MCF 10A (cell line): ENCODE measurements at places on chromosomes 2 and 18.

- DNase-seq: no peak
Measured at GRCh38 chr2:240478346-240479110, 43.1 kb downstream of the GPC1 start.

DNA sequence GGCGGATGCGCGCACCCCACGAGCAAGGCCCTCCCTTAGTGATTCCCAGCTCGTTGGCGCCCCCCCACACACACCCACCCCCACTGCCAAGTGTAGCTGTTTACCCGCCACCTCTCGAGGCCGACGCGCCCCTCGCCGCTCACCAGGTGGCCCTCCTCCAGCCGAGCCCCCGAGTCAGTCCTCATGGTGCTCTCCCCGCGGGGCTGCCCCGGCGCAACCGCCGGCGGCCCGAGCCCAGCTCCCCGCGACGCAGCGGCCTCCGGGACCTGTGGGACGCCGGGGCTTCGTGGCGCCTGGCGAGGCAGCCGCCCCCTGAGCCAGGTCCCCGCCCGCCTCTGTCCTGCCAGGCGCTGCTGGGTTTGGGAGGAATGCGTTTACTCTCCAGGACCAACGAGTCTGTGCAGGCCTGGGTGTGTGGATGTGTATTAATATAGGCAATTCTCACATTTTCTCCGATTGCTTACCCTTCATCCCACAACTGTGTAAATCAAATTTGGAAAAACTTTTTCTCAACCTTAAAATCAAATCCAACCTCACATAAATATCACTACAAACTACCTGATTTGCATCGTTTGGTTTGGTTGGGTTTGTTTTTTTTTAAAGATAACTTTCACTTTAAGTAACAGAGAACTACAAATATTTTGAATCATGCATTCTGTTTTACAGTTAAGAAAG is at the start of gene TMEM237:
TSS of gene TMEM237 (minus strand) at position 288 of the 675 bp plus-strand sequence. CDS start at position 185, 103 bp downstream.
- DNase-seq: peak; percentile 52

DNA sequence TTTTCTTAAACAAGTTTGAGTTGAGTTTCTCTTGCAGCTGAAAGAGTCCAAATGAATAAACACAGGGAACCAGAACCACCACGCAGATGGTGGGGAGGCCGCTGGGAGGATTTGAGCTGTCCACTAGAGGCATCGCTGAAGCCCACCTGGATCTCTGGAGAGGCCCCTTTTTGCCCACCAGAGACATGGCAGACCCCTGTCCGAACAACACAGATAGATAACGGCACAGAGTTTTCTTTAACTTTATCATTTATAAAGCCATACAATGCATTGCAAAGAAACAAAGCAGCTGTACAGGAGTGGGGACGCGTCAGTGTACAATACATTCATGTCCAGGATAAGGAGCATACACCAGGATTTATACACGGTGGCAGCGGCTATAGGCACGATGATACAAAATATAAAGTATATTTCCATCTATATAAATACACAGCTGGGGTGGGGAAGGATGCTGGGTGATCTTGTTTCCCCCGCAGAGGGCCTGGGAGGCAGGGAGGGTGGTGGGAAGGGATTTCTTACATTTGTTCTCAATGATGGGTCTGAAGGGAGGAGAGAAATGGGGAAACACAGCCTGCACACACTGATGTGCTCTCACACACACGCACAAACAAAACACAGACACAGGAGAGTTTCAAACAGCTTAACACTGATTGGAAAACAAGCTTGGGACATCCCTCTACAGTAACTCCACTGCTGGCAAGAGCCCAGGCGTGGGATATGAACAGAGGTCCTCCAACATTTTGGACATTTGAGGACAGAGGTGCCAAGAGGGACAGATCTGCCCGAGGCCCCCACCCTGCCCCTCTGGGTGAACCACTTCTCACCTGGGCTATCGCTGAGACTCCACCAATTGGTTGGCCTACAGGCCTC is 203.0 kb downstream of the TNS1 start:
- no peak for DNase-seq

DNA sequence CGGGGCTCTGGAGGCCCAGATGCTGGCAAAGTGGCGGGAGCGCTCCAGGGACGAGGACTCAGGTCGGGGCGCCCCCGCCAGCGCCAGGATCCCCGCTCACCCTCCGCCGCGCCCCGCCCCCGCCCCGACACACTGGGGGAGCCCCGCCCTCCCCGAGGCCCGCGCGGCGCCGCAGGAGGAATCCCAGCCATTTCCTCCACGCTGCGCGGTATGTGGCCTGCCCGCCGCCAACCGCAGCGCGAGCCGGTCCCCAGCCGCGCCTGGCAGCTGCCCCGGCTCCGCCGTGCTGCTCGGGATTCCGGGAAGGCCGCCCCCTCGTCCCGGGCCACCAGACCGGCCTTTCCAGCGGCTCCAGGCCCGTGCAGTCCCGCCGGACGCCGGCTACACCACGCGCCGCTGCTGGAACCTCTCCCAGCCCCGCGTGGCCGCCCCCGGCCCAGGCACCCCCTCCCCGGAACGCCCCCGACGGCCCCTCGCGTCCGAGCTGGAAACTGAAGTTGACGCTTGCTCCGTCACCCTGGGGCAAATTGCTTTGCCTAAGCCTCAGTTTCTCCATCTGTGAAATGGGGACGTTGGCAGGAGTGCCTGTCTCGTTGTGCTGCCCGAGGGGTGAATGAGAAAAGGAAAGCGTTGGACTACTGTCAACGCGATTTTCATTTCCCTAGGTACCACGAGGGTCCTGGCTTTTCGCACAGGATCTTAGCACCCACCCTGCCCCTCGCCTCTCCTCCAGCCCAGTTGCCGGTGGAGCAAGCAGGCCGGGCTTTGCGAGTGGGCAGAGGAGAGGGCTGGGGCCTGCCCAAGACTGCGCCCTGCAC is 53.6 kb downstream of the PKDCC start:
- DNase-seq: no peak

DNA sequence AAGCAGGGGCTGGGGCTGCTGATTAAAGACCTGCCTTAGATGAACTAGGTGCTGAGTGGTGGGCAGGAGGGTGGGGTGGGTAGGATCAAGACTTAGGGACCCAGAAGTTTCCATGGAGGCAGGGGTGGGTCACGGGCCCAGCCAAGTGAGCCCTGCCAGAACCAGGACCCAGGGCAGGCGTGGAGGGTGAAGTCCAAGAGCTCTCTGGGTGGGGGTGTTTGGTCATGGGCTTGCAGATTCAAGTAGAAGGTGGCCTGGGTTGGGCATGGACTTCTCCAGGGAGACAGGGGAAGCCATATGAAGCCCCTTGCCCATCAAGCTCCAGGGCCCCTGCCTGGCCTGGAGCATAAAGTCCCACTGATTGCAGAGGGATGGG is 168.8 kb downstream of the SMAD7 start:
- DNase-seq: no peak

DNA sequence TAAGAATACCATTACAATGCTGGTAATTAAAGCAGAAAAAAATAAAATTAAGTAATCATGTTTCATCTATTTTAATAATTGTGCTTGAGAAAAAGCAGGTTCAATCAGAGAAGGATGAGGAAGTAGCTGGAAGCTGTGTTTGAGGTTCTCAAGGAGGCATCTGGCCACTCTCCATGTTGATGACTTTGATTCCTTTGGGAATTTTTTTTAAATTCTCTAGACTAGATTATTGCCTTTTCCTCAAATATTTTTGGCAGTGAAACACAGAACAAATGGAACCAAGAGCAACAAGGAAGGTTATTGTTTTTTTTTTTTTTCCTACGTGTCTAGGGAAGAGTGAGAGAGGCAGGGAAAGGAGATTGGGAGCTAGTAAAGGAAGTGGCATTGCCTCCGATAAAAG is 99.9 kb upstream of the NRP2 start:
- DNase-seq: no peak

- DNase-seq: peak; percentile 52
Measured at GRCh38 chr2:36356298-36356989, 866 bp downstream of the CRIM1 start.

GRCh38 chr2:3277050-3277747 is 100.4 kb downstream of the EIPR1 start:
- no peak for DNase-seq

GRCh38 chr18:43350176-43350575 is 72.9 kb upstream of the SYT4 start:
- DNase-seq: no peak

- DNase-seq: no peak
Measured at GRCh38 chr2:15986068-15986560, 45.8 kb downstream of the MYCN start.

- DNase-seq: no peak
Measured at GRCh38 chr2:19868701-19869580, 32.8 kb downstream of the TTC32 start.

- DNase-seq: peak; percentile 95
Measured at GRCh38 chr2:227655454-227655853, 11.2 kb upstream of the SCYGR5 start.

- DNase-seq: no peak
Measured at GRCh38 chr2:197869501-197870111, 65.2 kb downstream of the PLCL1 start.

- DNase-seq: no peak
Measured at GRCh38 chr18:37564711-37565100, 892 bp downstream of the CELF4 start.

DNA sequence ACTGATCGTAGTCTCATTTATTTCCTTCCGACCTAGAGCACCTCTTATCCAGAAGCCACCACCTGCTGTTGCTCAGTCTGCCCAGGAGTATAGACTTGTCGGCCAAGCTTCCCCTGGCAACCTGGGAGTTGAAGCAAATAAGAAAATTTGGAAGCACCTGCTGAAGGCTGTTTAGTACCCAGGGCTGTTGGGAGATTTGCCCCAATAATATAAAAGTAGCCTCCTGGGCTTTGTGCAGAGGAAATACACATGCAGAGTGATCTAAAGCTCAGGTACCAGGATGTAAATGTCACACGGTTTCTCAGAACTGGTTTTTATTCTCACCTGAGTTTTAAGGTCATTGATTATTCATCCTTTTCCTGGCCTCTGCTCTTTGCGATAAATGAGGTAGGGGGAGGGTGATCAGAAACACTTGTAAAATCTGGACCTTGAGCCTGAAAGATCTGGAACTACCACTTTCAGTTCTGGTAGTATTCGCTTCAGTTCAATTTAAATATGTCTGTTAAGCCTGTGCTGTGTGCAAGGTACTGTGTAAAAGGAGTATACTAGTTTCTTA is 789 bp upstream of the COX7A2L start:
- DNase-seq: no peak

DNA sequence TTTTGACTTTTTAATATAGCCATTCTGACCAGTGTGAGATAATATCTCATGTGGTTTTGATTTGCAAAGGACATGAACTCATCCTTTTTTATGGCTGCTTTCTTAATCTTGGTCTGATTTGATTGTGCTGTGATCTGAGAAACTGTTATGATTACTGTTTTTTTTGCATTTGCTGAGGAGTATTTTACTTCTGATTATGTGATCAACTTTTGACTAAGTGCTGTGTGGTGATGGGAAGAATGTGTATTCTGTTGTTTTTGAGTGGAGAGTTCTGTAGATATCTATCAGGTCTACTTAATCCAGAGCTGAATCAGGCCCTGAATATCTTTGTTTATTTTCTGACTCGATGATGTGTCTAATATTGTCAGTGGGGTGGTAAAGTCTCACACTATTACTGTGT is 16.8 kb downstream of the SP140L start:
- DNase-seq: no peak

GRCh38 chr2:122266636-122267035 is 511.2 kb downstream of the TSN start:
- DNase-seq: peak; percentile 57

DNA sequence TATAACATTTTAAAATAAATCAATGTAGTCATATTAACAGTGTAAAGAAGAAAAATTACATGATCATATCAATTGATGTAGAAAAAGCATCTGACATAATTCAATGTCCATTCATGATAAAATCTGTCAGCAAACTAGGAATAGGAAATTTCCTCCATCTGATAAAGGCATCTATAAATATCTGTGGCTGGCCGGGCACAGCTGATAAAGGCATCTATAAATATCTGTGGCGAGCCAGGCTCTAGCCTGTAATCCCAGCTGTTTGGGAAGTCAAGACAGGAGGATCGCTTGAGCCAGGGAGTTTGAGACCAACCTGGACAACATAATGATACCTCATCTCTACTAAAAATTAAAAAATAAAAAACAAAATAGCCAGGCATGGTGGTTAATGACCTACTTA is 18.1 kb upstream of the RANBP2 start:
- no peak for DNase-seq

- peak; percentile 8 for DNase-seq
Measured at GRCh38 chr2:24276349-24276899, 83.9 kb downstream of the ITSN2 start.

DNA sequence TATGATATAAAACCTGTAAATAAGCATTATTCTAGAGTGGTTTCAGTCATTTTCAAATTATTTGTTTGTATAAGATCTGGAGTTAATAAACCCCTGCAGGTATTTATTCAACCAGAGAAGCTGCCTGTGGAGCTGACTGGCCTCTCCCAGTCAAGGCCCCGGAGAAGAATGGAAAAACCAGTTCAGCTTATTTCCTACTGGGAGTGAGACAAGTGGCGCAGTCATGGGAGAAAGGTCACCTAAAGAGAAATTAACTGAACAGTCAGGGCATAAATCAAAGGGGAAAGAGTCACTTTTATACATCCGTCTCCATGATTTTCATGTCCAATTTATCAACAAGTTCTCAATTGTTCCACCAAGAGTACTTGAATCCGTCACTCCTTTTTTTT is 240.9 kb downstream of the RNF152 start:
- no peak for DNase-seq

GRCh38 chr2:167689444-167689843 is 558.0 kb downstream of the STK39 start:
- DNase-seq: peak; percentile 39

DNA sequence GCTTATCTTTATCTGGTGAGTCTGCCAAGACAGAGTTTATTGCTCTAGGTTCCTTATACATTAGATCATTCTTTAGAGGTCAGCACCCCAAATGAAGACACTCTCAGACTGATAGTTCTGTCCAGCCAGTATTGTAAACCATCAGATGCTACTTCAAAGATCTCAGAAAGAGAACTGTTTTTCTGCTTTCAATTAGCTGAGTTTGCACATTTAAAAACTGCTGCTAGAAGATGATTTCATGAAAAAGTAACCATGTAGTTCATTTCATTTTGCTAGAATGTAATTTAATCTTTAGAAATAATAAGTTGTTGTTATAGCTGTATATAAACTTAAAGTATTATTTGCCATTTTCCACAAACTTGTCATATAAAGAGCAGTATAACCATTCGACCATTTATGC is 344.5 kb upstream of the ATP5MC3 start:
- no peak for DNase-seq

GRCh38 chr18:6370410-6370809 is 44.3 kb downstream of the L3MBTL4 start:
- no peak for DNase-seq

- DNase-seq: no peak
Measured at GRCh38 chr2:73594251-73594650, 48.0 kb downstream of the NAT8 start.

DNA sequence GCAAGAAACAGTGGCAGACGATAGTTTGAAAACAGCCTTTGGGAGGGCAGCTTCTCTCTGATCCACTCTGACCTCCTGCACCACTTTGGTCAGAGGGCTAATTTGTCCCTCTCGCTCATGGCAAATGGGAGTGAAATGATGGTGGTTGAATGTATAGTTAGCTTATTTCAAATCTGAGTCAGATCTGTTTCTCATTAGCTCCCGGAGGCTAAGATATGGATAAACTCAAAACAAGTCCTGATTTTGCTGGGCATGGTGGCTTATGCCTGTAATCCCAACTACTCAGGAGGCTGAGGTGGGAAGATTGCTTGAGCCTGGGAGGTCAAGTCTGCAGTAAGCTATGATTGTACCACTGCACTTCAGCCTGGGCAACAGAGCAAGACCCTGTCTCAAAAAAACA is 145.0 kb downstream of the ALK start:
- DNase-seq: no peak
